ENCODE measurements at places on chromosomes 11 and 22.

- no peak for DNase-seq
Measured at GRCh38 chr22:40033586-40034380, 39.0 kb downstream of the FAM83F start.

- no peak for DNase-seq
Measured at GRCh38 chr11:45446434-45446833, 160.3 kb upstream of the SYT13 start.

- DNase-seq = no peak
Measured at GRCh38 chr11:28702450-28702790, 594.2 kb downstream of the METTL15 start.

DNA sequence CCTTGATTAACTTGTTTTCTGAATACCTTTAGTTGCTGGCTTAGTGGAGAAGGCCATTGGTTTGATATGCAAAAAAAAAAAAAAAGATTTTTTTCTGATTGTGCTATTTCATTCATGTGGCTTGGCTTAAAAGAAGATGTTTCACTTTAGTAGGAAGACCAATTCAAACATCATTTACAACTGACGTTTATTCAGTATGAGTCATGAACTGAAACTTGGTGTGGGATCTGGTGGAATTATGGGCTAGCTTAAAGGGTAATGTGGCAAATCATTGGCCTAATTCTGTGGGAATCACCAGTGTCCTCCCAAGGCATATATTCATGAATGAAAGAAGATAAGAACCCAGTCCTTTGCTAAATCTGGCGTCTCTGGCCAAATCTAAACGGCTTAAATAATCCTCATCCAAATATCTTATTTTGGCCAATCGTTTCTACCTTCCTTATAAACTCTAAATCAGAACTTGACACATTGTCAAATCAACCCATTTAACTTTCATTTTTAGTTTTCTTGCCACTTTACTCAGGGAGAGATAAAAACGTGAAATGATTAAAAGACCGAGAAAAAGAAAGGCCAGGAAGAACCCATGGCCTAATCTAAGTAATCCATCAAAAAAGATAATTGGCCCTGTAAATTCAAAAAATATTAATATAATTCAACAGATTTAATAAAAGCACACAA lies 77.0 kb downstream of the DDIAS start:
- DNase-seq = no peak

DNA sequence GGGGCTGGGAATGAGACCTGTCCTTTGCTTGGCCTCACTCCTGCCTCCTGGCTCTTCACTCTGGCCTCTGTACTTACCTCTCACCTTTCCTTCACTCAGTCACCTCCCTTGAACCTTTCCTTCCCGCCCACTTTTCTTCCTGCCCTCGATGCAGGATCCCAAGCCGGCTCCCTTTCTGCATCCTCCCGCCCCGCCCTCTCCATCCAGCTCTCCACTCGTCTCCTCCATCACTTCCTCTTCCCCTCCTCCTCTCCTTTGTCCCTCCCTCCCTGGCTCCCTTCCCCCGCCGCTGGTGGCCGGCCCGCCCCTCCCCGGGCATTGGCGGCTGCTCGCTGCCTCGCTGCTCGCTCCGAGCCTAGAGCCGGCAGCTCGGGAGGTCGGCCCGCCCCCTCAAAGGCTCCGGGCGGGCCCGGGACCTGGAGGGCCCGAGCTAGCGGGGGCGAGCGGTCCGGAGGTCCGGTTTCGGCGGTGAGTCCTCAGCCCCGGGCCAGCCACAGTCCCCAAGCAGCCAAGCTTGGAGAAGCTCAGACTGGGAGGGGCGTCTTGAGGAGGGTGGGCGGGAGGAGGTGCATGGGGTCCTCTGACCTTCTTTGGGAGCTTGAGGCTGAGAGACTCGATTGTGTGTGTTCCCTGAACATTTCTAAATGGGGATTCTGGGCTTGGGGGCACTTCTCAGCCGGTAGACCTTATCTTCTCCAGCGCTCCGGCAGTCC lies 13.8 kb downstream of the PHLDB1 start:
- peak; percentile 95 for DNase-seq

DNA sequence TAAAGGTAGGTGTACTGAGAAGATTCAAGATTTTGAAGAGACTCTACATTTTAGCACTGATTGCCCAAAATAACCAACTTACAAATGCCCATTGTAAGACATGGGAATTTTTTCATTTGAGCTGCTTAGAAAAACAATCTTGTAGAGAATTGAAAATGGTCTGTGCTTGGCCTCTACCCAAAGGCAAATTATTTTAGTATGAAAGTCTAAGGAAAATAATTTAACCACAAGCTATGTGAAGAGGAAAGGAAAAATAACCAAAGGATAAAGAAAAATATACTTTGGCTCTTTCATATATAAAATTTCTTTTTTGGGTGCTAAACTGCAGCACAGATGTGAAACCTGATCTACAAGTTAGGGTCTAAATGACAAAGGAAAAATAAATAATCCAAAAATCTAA lies 54.9 kb downstream of the ME3 start:
- DNase-seq = no peak

DNA sequence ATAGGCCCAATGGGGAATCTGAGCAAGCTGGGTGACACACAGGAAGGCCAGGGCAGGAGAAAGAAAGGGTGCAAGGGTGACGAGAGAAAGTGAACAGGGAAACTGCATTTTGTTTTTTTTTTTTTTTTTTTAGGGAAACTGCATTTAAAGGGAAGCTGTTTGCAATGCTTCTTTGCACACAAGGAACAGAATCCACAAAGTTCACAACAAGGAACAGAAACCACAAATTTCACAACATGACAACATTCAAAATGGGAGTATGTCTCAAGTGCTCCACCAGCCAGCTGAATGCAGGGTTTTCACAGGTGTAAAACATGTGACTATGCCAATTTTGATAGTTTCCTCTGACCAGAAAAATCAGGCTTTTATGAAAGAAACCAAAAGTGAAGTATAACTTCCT lies 6.8 kb upstream of the PLAAT3 start:
- DNase-seq = no peak

DNA sequence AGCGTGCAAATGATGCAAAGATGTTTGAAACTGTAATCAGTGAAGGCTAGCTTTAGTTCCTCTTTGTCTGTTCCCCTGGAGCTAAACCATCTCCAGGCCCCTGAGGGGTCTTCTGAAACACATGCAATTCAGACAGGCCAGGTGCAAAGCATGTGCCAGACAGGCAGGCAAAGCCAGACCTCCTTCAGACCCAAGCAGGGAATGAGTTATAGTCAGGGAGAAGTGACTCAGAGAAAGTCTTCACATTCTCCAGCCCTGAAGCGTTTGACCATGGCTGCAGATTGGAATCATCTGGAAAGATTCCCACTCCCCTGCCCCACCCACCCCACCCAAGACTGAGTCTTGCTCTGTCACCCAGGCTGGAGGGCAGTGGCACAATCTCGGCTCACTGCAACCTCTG lies 187.0 kb upstream of the ISX start:
- no peak for DNase-seq

GRCh38 chr11:16779436-16779835 lies 41.0 kb downstream of the C11orf58 start:
- no peak for DNase-seq

- DNase-seq = peak; percentile 27
Measured at GRCh38 chr22:45575173-45575572, 72.5 kb downstream of the FBLN1 start.

DNA sequence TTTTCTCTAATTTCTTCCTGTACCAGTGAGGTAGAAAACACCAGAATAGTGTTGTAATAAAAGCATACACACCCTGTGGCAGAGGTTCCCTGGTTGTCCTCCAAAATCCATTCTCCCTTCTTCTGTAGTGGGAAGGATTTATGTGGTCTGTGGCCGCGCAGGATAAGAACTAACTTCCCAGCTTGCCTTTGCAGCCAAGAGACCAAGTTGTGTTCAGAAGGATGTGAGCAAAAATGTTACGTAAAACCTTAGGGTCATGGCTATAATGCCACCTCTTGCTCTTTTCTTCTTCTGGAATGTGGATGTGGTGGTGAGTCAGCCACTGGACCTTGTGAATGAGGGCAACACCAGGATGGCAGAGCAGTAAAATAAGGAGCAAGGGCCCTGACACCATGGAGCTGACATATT lies 28.4 kb downstream of the CCDC90B start:
- no peak for DNase-seq

DNA sequence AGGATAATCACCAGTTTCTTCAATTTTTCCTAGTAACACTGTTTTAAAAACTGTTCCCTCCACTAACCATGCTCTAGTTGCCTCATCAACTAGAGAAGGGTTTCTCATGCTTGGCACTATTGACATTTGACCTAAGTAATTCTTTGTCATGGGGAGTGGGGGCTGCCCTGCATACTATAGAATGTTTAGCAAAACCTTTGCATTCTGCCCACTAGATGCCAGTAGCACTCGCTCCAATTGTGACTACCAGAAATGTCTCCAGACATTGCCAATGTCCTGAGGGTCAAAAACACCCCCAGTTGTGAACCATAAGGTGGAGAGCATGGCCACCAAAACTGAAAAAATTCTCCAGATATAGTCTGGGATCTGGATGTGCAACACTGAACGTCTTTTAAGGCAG lies 27.6 kb upstream of the BMAL1 start:
- peak; percentile 29 for DNase-seq

DNA sequence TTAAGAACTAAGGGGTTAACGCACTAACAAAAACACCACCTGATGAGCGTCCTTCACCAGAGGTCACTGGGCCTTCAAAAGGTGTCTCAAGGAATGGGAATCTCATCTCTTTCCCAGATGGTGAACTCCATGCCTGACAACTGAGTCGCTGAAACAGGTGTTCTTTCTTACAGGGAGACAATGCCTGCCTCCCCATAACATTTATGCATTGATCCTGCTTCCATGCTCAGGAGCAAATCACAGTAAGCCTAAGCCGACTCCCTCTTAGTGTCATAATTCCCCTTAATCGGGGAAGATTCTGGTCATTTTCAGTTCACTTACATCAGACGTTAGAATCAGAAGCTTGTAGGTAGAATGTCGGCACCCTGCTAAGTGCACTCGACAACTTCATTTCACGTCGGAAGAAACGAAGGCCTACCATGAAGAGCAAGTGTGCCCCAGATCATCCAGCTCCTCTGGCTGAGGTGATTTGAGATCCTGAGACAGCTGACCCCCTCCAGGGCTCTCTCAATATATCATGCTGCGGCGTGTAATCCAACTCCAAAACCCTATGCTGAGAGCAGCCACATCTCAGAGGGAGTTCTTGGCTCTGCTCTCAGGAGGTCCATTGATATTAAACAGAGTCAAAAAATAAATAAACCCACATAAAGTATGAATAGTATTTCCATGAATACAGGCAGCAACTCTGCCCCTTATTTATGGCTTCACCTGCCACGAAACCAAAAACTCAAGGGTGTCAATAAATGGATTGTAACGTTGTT lies 163.1 kb downstream of the LARGE1 start:
- peak; percentile 52 for DNase-seq

DNA sequence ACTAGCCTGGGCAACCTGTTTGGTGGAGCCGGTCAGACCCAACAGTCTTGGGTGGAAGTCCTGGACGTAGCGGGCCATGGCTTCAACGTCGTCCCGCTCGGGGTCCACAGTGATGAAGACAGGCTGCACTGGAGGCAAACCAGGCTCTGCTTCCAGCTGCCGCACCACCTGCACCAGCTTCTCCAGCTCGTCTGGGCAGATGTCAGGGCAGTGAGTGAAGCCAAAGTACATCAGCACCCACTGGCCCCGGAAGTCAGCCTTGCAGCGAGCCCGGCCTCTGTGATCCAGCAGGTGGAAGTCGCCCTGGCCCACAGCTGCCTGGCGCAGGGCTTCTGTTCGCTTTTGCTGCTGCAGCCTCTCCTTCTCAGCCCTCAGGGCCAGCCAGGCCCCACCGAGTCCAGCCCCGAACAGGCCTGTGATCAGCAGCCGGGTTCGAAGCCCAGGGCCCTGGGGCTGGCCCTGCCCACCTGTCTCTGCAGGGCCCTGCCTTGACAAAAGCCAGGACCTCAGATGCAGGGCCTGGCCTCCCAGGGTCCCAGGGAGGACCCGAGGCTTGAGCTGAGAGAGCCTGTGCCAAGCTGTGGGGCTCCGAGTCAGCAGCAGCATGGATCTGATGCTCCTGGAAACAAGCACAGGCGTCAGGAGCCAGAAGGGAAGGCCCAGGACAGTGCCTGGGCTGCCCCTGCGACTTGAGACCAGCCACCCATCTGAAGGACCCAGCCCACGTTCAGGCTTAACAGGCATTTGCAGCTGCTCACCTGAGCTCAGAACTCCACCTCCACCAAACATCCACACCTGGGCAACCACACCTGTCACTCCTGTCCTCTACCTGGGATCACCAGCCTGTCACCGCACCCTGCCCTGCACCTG lies 1.4 kb downstream of the SCO2 start:
- DNase-seq = no peak

DNA sequence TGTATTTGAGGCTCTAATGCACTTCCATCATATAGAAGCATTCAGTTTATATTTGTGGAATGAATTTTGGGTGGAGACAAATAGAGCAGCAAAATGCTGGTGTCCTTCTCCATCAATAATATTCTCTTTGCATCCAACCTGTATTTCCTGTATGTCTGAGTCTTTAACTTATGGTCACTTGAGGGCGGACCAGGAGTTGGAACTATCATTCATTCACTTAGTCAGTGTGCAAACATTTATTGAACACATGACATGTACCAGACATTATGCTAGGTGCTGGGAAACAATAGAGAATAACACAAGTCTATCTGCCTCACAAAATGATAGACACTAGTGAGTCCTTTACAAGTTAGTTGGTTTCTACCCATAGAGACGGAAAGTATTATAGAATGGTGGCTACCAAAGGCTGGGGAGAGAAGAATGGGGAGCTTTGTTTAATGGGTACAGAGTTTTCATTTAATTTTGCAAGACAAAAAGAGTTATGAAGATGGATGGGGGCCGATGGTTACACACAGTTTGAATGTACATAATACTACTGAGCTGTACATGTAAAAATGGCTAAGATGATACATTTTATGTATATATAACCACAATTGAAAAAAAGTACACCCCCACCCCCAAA lies 4.6 kb upstream of the TMEM123 start:
- DNase-seq = no peak

DNA sequence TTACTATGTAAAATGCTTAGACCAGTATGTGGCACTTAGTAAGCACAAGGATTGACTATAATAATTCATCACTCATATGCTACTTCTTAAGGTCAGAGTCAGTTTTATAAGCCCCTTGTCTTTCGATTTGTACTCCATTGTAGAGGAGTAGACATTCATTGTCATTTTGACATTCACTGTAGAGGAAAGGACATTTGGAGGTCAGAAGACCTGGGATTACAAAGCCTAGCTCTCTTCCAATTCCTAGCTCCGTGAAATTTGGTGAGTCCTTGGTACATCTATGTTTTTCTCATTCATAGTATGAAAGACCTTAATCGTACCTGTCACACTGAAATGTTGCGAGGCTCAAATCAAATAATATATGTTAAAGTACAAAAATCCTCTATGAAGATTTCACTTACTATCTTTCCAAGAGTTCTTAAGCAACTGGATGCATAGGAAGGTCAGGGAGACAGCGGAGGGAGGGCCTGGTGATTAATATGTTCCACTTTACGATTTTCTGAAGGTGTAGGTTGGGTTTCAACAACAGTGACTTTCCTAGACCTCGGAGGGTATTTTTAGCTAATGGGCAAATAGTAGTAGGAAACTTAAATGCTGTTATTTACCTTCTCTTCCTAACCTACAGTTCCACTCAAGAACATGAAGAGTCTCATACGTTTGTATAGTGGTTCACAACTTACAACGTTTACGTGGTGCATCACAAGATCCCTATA lies 1.4 kb upstream of the EMSY start:
- no peak for DNase-seq

Measured in kidney (tissue), 22 donors.